ENCODE measurements at places on chromosomes 5 and 9.
A peak's percentile ranks its signal among the peaks of the same experiment; 100 is the strongest.

DNA sequence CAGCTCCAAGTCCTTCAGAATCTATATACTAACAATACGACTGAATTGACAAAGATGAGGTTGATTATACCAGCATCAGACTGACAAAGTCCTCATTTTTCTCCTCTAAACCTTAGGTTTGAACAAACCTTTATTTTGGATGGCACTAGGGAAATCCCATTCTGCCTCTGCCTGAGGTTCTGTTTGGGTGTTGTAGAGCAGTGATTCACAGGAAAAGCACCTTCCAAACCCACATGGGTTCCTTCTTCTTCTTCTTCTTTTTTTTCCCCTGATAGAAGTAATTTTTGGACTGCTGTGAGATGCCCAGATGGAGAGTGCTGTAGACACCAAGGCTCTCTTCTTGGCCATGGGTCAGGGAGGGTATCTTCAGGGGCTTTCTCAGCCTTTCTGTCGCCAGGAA lies 164.9 kb upstream of the PAPPA start:
- no peak for DNase-seq

GRCh38 chr9:28329323-28329722 lies 756.0 kb upstream of the C9orf72 start:
- no peak for DNase-seq

DNA sequence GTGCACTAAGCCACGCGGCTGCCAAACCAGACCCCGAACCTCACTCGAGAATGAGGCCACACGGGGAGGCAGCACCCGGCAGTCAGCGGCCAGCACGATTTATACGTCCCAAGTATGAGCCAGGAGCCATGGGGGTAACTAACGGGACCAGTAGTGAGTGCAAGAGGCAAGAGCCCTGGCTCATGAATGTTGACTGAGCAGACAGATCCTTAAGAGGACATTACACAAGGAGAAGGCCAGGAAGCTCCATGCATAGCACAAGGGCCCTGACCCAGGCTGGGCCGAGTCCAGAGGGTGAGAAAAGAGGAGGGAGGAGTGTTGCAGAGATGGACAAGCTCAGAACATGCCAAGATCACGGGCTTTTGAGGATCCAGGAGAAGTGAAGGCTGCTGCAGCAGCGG lies 58.6 kb upstream of the PHYKPL start:
- DNase-seq, result no peak

- no peak for DNase-seq
These were observed 11.5 kb upstream of the C5orf58 start for GRCh38 chr5:170221327-170221741.

- DNase-seq, result peak; percentile 39
These were observed 107.0 kb downstream of the ZNF354C start for GRCh38 chr5:179166886-179167841.

- DNase-seq, result no peak
These were observed at the start of gene KCNIP1 for GRCh38 chr5:170503990-170504596. KCNIP1 (plus strand) TSS chr5:170504020.

- no peak for DNase-seq
These were observed 186.3 kb downstream of the NR3C1 start for GRCh38 chr5:143217065-143217803.

DNA sequence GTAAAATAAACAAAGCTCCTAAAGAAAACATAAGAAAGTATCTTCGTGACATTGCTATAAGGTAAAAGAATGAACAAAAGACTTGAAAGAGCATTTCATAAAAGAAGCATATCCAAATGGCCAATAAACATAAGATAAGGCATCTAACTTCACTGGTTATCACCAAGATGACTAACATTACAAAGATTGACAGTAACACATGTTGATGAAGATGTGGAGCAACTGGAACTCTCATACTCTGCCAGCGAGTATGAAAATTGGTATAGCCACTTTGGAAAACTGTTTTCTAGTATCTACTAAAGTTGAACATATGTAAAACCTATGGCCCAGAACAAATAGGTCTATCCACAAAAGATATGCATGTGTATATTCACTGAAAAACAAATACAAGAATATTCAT lies 150.5 kb downstream of the SNX18 start:
- DNase-seq, result no peak

GRCh38 chr5:78746021-78746770 lies 97.6 kb upstream of the LHFPL2 start:
- DNase-seq, result no peak

DNA sequence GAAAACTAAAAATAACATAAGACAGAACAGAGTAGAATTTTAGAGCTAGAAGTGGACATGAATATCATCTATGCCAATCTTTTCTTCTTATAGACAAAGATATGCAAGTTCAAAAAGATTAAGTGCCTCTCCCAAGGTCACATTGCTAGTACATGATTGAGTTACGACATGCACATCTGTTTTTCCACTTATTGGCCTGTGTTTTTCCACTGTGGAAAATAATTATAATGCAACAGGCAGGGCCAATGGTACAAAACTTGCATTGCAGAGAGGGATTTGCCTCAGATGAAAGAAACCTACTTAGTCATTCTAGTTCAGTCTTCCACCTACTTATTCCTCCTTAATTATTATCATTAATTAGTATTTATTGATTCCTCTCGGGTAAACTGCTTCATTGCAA lies 407.8 kb upstream of the SGCD start:
- DNase-seq, result no peak

GRCh38 chr5:2675548-2675947 lies 75.9 kb downstream of the IRX2 start:
- DNase-seq, result no peak

DNA sequence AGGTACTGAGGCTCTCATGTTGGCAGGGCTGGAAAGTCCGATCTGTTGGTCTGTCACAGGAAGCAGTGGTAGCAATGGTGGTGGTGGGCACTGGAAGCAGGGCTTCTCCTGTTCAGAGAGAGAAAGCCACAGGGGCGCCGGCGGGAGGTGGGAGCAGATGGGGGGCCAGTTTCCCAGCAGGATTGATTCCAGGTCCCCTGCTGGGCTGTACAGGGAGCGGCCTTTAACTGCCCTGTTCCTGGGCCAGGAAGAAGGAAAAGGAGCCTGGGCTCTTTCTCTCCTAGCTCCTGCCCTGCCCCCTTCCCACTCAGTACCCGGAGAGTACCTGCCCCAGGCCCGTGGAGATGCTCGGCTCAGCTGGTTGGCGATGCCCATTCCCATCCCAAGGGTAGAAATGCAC lies 2.6 kb upstream of the DAB2IP start:
- no peak for DNase-seq

GRCh38 chr5:55533521-55534435 lies 986 bp downstream of the PLPP1 start:
- DNase-seq, result no peak

DNA sequence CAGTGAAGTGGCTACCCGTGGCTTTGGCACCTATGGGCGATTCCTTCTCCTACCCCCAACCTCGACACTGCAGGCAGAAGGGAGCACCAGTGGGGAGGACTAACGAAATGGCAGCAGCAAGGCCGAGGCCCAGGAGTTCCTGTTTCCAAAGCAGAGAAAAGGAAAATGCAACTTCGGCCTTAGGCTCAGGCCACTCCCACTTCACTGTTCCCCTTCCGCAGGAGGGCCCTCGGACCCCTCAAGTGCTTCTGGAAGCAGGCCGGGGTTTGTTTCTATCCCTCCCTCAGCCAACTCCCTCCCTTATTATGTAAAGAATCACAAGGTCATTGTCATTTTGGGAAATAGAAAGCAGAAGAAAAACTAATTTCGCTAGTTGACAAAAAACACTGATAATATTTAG lies 36.4 kb upstream of the NKX2-5 start:
- no peak for DNase-seq

GRCh38 chr9:121646992-121647391 lies 4.4 kb upstream of the DAB2IP start:
- DNase-seq, result no peak

GRCh38 chr9:9112001-9112720 lies 1312.6 kb upstream of the DMAC1 start:
- no peak for DNase-seq

- no peak for DNase-seq
These were observed 103.3 kb upstream of the HMHB1 start for GRCh38 chr5:143708672-143709071.

DNA sequence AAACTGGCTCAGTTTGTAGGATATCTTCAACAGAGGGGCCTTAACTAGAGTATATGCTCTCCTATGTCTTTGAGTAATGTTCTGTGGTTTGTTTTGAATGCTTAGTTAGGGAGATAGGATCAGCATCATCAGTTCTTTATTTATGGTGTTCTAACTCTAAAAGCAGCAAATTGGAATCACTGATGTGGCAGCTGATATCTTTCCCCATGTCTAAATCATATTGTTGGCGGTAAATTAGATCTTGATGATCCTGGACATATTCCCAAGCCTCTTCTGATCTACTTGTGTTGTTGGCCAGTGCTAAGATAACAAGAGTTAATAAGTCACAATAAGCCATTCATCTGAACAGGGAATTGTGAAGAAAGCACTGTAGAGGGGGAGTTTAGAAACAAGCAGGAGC lies 332.4 kb upstream of the DAB2 start:
- DNase-seq, result no peak

GRCh38 chr9:120659676-120660075 lies 54.6 kb downstream of the MEGF9 start:
- DNase-seq, result no peak

DNA sequence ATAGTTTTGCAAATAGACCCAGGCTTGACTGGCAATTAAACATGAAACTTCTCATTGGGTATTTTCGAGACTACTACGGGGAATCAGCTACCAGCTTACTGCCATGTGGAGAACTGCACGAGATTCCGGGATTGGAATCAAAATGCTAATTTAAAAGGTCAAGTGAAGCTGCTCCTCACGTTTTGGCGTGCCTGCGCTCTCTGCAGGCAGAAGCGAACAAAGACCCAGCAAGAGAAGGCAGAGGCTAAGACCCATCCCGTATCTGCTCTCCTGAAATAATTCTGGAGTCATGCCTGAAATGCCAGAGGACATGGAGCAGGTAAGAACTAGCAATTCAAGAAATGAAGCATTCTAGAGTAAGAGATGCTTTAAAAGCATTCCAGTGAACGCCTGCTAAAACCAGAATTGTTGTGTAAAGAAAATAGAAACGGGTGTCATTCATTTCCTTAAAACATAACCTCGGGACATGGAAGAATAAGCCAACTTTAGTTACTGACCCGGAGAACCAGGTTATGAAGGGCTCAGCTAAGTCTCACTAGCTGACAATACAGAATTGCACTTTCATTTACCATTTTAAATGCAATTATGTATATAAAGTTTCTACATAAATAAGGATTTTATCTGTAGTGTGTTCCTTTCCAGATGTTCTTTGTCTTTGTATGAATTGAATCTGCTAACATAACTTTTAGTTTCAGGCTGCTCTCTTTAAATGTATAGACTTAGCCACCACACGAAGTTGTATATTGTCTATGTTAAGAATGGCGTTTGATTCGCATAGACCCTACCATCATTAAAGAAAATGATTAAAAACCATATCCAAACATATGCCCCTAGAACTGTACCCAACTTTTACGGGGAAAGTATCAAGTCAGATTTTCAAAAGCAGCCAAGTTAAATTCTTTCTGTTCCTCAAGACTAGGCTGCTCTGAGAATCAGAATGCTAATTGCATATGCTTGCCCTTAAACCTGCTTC lies 2.0 kb upstream of the MAT2B start:
- no peak for DNase-seq

- DNase-seq, result no peak
These were observed 15.3 kb downstream of the GPR107 start for GRCh38 chr9:130069048-130069447.

GRCh38 chr5:164057121-164057520 lies 551.7 kb downstream of the MAT2B start:
- no peak for DNase-seq

DNA sequence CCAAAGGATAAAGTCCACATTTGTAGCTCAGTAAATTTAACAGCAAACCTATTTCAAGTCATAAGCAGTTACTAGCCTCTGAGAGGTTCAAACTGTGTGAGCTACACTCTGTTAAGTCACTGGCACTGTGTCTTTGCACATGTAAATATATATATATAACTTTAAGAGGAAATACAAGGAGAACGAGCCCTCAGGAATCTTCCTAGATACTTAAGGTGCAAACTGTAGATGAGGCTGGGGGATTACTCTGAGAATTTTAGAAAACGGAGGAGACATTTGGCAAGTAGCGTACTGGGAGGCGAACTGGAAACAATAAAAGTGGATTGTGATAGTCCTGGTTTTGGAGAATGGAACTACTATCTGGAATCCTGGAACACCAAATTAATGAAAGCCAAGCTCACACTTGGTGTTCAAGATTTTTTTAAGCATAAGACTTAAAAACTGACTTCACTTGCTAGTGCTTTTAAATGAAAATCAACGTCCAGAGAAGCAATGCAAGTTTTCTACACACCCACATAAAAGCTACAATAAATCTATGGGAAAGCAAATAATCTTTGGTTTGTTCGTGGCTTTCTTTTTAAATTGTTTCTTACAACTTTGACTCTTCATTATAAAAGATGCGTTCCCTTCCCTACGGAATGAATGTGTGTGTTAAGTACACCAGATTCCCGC lies 1057.0 kb upstream of the DMAC1 start:
- no peak for DNase-seq

- DNase-seq, result no peak
These were observed 25.8 kb downstream of the CAST start for GRCh38 chr5:96687812-96688453.

- DNase-seq, result no peak
These were observed 266.2 kb downstream of the SPATA31D1 start for GRCh38 chr9:82254646-82255367.

DNA sequence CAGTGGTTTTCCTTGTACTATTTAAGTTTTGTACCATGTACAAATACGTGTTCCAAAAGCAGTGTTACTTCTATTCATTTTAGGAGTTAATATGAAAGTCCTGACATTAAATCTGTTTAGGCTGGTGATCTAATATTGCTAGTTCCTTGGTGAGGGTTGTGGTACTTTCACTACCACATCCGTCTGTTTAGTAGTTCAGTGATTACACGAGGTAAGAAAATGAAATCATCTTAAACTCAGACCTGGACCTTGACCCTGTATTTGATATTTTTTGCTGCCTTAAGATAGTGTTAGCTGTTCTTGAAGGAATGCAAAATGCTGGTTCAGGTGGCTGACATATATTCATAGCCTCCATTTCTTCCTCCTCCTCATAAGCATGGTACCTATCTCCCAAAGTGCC lies 50.3 kb downstream of the MTAP start:
- DNase-seq, result no peak

- peak; percentile 99 for DNase-seq
These were observed 9.3 kb downstream of the PRR7 start for GRCh38 chr5:177455661-177456590.

DNA sequence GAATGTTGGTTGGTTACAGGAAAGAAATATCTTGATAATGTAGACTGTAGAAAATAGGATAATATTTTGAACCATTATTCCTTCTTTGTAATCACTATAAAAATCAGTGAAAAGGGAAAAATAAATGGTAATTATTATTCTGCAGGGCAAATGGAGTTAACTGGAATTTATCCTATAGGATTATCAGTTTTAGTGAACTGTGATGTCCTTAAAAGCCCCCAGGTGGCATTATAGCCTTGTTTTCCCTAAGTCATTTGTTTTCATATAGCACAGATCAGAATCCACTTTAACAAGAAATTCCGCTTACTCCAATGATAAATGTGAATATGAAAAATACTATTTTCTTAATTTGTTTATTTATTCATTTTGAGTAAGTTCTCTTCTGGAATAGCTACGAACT lies 26.2 kb upstream of the WDR41 start:
- no peak for DNase-seq

GRCh38 chr5:159655757-159656409 lies 260.4 kb upstream of the ADRA1B start:
- no peak for DNase-seq

Data from T-helper 9 cell (primary cell).